Heart left ventricle (tissue), 16 donors: ENCODE measurements at places on chromosomes 2 and 18. TPM values are rescaled to one million over a fixed set of nuclear protein-coding genes. Genes with fewer than 3 reads are reported as not detected.

SERPINB5 gene
- total RNA-seq: not detected

DNA sequence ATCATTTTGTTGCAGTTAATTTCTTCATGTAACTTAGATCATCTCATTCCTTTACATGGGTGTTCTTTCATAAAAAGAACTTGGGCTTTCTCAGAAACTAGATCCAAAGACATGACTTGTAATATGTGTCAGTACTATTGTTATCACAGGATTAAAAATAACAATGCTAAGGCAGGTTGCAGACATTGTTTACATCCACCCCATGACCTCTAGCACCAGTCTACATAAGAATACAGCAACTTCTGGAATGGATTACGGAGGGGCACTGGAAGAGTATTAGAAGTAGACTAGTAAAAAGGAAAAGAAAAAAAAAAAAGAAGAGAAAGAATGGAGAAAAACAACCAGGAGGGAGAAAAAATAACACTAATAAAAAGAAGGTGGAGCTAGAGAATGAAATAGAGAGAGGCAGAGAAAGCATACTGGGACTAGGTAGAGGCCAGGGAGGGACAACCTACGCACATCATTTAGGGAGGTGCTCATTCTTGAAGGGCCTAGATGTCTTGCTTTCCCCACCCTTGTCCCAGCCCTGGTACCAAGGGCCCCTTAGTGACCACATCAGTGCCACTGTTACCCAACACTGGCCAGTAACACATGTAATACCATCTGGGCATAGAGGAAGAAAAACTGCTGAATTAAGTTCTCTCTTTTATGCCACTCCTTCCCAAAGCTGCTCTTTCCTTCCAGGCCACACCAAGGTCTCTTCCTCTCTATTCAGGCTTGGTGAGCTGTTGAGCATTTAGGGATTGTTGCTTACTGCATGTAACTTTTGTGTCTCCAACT, 70.6 kb upstream of the KLF7 start:
- H3K27me3 ChIP-seq: no peaks in the 10 kb centered on the region
- no peaks in the 10 kb centered on the region for H3K36me3 ChIP-seq
- no peak overlapping the region for H3K4me3 ChIP-seq
- DNase-seq: peak; percentile 38
- peak overlapping the region; percentile 65 for H3K27ac ChIP-seq

GRCh38 chr2:148048475-148049221, 27.8 kb downstream of the MBD5 start:
- H3K27me3 ChIP-seq: no peaks in the 10 kb centered on the region
- DNase-seq: no peak
- no peak overlapping the region for H3K27ac ChIP-seq

DNA sequence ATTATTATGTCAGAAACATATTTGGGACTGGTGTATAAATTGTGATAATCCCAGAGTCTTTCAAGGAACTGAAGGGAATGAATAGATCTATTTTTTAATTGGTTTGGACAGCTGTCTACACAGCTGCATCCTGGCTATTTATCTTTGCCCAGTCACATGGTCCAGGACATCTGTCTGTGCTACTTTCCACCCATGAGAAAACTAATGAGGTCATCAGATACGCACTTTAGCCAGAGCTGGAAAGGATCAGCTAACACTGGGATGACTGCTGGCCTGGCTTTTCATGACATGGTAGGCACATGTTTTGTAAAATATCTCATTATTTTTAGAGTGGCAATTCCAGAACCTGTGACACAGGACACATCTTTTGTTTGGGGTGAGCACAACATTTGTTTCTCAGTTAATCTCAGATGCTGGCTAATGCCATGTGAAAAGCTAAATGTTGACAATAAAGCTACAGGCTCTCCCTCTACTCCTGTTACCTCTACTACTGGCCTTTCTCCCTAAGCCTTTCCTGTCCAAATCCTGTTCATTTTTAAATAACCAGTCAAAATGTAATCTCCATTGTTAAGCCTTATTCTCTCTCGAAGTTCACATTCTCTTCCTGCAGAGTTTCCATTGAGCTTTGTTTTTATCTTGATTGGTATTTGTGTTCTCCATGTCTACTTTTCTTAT, 500.7 kb downstream of the RIT2 start:
- H3K4me1 ChIP-seq: peaks cover 3% of the 10 kb centered on the region
- no peaks in the 10 kb centered on the region for H3K36me3 ChIP-seq
- DNase-seq: peak; percentile 40
- H3K4me3 ChIP-seq: no peak overlapping the region
- H3K27ac ChIP-seq: peak overlapping the region; percentile 68
- no peaks in the 10 kb centered on the region for H3K27me3 ChIP-seq

- no peaks in the 10 kb centered on the region for H3K27me3 ChIP-seq
- DNase-seq: no peak
- no peak overlapping the region for H3K27ac ChIP-seq
- no peaks in the 10 kb centered on the region for H3K4me1 ChIP-seq
- H3K4me3 ChIP-seq: no peak overlapping the region
Measured at GRCh38 chr2:115572746-115573145, 1130.3 kb downstream of the DPP10 start.
